Stimulated activated CD4-positive, alpha-beta T cell treated with anti-CD3 and anti-CD28 coated beads, Interleukin-12 subunit alpha, Interleukin-12 subunit beta, amount 100 ng/mL, for 48 hours (primary cell): ENCODE measurements at places on chromosomes 3 and 15.

- DNase-seq, result no peak
Measured at GRCh38 chr15:60697750-60698149, 218.8 kb upstream of the ICE2 start.

DNA sequence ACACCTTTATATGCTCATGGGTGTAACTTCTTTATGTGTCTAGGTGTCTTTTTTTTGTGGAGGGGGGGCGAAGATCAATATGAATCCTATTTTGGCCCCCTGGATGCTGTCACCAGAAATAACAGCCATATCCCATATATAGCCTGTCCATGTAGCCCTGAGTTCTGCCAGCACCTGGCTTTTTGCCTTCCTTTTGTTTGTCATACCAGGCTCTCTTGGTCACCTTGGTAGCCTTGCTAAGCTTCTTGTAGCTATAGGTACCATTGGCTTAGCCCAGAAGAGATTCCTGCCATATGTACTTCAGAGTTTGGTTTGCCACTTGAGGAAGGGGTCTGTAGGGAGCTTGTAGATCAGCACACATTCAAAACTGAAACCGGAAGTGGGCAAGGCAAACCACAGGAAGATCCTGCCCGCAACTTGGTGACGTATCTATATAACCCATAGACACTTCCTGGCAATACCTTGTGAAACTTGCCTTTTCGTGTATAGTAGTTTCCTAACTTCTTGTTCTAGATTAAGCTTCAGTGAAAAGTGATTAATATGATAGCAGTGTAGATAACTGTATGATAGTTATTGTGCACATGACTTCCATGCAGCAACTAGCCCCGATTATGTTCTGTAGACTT is 11.9 kb downstream of the RASA2 start:
- DNase-seq, result peak; percentile 71

- no peak for DNase-seq
Measured at GRCh38 chr15:40258544-40258943, 19.7 kb downstream of the PAK6 start.

DNA sequence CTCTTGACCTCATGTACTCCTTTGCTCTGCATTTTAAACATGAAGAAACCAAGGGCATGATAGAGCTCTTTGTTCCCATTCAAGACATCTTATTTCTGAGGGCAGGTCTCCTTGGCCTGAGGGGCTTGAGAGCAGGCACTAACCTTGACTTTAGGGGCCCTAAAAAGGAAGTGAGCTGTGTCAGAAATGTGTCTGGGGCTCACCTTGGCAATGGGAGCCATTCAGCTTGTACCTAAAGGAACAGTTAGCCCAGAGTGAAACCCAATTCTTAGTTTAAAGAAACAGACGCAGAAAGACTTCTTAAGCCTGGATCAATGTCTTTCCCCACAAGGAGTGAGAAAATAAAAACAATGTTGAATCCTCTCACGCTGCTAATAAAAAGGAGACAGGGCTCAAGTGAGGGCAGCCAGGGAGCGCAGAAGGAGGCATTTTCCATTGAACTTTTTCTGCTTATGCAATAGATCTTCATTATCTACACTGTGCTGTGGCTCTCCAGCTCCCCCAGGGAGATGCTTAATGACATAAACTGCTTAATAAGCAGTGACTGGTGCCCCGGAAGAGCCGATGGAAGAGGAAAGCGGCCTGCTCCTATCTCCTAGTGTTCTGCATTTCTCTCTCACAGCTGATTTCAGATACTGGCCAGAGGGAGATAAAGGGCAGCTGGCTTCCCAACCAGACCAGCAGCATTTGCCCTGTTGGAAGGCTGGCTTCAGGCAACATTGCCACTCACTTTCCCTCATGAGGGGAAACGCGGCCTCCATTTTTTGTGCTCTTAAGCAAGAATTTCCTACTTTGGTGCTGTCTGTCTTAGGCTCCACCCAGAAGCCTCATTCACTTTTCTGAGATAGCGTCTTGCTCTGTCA is 152.0 kb downstream of the OPA1 start:
- DNase-seq, result no peak

DNA sequence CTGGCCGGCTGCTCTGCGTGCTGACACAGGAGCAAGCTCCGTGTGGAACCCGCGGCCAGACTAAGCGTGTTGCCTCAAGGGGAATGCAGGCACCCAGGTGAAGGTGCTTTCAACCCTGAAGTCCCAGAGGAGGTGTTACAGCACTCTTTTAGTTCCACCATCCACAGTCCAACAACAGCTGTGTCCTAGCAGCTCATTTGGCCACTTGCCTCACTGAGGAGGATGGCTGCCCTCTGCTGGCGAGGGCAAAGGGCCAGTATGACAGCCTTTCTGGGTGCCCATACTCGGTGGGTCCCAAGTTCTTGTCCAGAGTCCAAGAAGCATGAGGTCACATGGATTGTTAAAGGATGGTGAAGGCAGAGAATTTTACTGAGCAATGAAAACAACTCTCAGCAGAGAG is 87.8 kb downstream of the C3orf85 start:
- DNase-seq, result no peak

DNA sequence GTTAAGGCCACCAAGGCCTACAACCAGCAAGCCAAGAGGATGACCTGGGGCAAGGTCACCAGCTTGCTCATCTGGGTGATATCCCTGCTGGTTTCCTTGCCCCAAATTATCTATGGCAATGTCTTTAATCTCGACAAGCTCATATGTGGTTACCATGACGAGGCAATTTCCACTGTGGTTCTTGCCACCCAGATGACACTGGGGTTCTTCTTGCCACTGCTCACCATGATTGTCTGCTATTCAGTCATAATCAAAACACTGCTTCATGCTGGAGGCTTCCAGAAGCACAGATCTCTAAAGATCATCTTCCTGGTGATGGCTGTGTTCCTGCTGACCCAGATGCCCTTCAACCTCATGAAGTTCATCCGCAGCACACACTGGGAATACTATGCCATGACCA is 3.6 kb downstream of the CXCR6 start:
- DNase-seq, result no peak

GRCh38 chr15:52997123-52997522 is 207.0 kb upstream of the ONECUT1 start:
- DNase-seq, result no peak

DNA sequence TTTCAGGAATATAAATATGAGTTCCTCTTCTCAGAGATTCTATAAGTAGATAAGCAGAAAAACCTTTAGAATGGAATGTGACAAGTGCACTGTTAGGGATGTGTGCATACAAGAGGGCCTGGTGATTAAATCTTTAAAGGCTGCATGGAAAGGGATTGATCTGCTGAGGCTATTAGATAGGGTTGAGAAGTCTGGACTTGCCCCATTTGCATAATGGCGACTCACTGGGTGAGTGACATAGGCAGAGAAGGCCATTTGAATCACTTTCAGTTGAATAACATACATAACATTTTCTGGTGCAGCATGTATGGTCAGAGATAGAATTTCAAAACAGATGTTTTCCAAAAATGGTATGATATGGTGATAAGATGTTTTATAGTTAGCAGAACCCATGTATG is 156.9 kb downstream of the ZNF621 start:
- DNase-seq, result no peak

DNA sequence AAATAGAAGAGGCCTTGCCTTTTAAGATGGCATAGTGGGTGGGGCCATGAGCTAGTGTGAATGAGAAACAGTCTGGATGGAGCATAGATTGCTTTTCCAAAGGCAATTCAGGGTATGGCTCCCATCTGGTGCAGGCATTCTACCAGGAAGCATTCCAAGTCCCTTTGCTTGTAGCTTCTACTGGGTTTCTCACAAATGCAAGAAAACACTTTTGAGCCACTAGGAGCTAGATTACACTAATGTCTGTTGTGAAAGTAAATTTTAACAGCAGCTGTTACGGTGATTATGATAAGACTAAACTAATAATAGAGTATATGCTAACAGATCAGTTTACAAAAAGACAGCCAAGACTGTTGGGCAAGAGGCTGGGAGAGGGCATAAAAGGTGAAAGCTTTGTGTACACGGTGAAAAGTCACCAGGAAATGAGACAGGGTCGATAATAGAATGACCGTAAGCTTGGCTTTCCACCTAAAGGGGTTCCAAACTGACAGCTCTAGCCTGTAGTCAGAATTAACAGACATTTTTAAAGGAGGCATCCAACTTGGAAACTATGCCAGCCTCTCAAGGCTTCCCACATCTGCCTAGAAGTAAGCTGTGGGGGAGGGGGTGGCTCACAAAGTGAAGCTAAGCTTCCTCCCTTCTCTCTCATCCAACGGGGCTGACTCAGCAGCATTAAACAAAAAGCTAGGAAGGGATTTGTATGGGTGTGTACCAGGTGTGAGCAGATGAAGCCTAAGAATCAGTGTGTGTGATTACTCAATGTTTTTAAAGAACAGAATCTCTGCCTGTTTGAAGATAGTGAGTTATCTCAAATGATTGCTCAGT is 61.1 kb upstream of the GPD1L start:
- DNase-seq, result no peak

- no peak for DNase-seq
Measured at GRCh38 chr3:46258525-46258924, 16.3 kb downstream of the CCR3 start.

DNA sequence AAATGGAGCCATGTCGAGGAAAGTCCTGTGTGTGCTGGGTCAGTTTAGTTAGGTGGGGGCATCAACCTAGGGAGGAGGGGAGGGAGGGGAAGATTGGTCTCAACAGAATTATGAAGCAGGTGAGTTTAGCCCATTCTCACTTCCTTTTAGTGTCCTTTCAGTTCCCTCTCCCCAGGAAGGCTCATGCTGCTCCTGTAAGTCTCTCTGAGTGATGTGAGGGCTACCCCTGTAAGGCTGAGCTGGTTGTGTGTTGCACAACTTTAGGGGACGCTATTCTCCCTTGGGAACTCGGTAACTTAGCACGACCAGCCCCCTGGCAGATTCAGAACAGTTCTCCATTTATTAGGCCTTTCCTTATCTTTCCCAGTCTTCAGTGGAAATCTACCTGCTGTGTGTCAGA is 21.2 kb downstream of the IL5RA start:
- DNase-seq, result no peak

DNA sequence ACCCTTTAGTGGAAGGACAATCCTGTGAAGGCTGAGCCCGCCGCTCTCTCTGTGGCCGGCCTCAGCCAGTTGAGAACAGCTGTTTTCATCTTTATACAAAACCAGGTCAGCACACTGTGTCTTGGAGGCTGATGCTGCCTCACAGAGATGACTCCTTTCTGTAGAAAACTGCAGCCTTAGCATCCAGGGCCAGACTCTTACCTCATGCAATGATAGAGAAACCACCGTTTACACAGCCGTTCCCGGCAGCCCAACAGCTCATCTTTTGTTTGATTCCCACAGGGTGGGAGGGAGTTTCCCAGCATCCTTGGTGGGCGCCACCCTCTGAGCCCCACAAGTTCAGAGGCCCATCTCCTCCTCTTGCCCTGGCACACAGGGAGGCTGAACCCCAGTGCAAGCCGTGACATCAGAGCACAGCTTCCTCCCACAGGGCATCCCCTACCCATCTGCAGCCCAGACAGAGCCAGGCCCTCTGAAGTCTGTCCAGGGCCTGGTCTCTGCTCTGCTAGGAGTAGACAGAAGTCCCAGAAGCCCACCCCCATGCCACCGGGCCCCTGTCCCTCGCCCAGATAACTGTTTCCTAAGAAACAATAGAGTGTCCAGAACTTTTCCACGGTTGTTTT is 105.0 kb downstream of the LRRK1 start:
- DNase-seq, result no peak

DNA sequence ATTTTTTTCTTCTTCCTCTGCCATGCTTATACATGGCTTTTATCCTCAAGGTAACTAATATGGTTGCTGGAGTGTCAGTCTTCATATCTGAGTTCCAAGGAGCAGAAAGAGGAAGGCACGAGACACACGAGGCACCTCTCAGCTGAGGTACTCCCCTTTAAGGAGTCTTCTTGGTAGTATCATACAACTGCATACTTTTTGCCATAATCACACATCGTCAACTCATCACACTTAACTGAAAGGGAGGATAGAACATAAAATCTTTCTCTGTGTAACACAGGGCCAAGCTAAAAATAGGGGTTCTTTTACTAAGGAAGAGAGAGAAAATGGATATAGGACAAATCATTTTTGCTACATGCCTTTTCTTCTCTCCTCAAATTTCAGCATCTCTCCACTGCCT is 104.2 kb downstream of the OXSM start:
- DNase-seq, result no peak

- no peak for DNase-seq
Measured at GRCh38 chr3:40304352-40304751, 5.2 kb upstream of the EIF1B start.

- no peak for DNase-seq
Measured at GRCh38 chr3:140207541-140207940, 272.6 kb downstream of the CLSTN2 start.

DNA sequence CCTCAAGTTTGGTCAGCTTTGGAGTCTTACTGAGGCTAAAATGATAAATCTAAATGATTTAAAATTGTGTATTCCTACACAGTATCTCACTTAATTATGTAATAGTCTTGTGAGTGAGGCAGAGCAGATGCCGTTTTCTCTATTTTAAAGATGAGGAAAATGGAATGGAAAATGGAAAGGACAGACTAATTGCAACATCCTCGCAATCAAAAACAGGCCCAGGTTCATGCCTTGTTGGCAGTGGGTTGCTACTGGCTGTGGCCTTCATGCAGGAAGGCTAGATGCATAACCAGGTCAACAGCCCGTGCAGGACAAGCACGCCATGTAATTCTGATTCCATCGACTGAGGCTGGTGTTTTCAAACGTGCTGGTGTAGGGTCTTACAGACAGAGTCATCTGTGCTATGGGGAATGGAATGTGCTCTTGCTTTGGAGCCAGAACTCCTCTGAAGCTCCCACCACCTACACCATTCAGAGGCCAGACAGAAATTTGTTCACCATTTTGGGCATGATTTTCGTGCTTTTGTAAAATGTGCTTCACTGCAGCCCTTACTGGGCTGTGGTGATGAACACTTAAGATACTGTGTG is 37.9 kb downstream of the MLH1 start:
- no peak for DNase-seq

- no peak for DNase-seq
Measured at GRCh38 chr3:151774910-151775309, 39.0 kb upstream of the AADAC start.

GRCh38 chr15:33074942-33075341 is 119.6 kb downstream of the FMN1 start:
- no peak for DNase-seq
